ENCODE measurements at places on chromosomes 7 and 10. TPM values are rescaled to one million over a fixed set of nuclear protein-coding genes. Genes with fewer than 3 reads are reported as not detected.

Gene COL13A1
- polyA plus RNA-seq: 31.3 TPM

Gene PRKAR2B
- polyA plus RNA-seq: 3.1 TPM

Gene DGKB
- polyA plus RNA-seq: not detected

Gene HOXA13
- not detected for polyA plus RNA-seq

Gene TAS2R4
- polyA plus RNA-seq: 0.14 TPM

Gene SPAM1
- not detected for polyA plus RNA-seq

Gene ENO4
- polyA plus RNA-seq: 0.06 TPM

Gene FAM180A
- polyA plus RNA-seq: 2.0 TPM

Gene GLI3
- 3.9 TPM for polyA plus RNA-seq

Gene CPEB3
- 0.26 TPM for polyA plus RNA-seq

Gene ZNF365
- 1.2 TPM for polyA plus RNA-seq

Gene AMPH
- 4.0 TPM for polyA plus RNA-seq

Gene ETV1
- 11.9 TPM for polyA plus RNA-seq

Gene MMP21
- not detected for polyA plus RNA-seq

Gene TRDMT1
- 2.2 TPM for polyA plus RNA-seq

Gene SKIDA1
- polyA plus RNA-seq: 0.36 TPM

Gene NPFFR1
- not detected for polyA plus RNA-seq

Gene PKD2L1
- polyA plus RNA-seq: not detected

Gene MOGAT3
- polyA plus RNA-seq: not detected

Gene GNAT3
- polyA plus RNA-seq: not detected

Gene MORN4
- polyA plus RNA-seq: 8.4 TPM

Gene RARRES2
- polyA plus RNA-seq: 1.4 TPM

Gene CDC14C
- not detected for polyA plus RNA-seq

Gene UPK3BL1
- 21.1 TPM for polyA plus RNA-seq

Gene POP7
- 50.5 TPM for polyA plus RNA-seq

Gene HOXA3
- 8.8 TPM for polyA plus RNA-seq

Gene EPDR1
- not detected for polyA plus RNA-seq

Gene PRPS1L1
- not detected for polyA plus RNA-seq

Gene FOXI2
- polyA plus RNA-seq: not detected

Gene OPN4
- not detected for polyA plus RNA-seq

Gene CLEC5A
- polyA plus RNA-seq: not detected

Gene CYP2C19
- polyA plus RNA-seq: not detected

Gene TFPI2
- 99.0 TPM for polyA plus RNA-seq

Gene CNNM2
- polyA plus RNA-seq: 4.7 TPM

Gene ACHE
- 0.65 TPM for polyA plus RNA-seq

Gene IL2RA
- not detected for polyA plus RNA-seq

Gene CCDC172
- polyA plus RNA-seq: not detected

Gene NUPR2
- polyA plus RNA-seq: not detected

Gene MSMB
- polyA plus RNA-seq: not detected

Gene MKX
- polyA plus RNA-seq: 0.10 TPM

Gene CPED1
- polyA plus RNA-seq: 28.7 TPM

Gene PTER
- 1.9 TPM for polyA plus RNA-seq

Gene ABCB1
- 0.72 TPM for polyA plus RNA-seq

Gene MYOF
- 197 TPM for polyA plus RNA-seq

Gene DPCD
- 73.7 TPM for polyA plus RNA-seq

Gene DHX32
- polyA plus RNA-seq: 15.6 TPM

Gene TAS2R5
- 0.32 TPM for polyA plus RNA-seq

Gene EZH2
- polyA plus RNA-seq: 19.8 TPM

Gene FBXW4
- polyA plus RNA-seq: 16.3 TPM

Gene ELN
- 15.3 TPM for polyA plus RNA-seq
